NCI-H2171 (cell line): ENCODE measurements at places on chromosomes 11 and 22.

DNA sequence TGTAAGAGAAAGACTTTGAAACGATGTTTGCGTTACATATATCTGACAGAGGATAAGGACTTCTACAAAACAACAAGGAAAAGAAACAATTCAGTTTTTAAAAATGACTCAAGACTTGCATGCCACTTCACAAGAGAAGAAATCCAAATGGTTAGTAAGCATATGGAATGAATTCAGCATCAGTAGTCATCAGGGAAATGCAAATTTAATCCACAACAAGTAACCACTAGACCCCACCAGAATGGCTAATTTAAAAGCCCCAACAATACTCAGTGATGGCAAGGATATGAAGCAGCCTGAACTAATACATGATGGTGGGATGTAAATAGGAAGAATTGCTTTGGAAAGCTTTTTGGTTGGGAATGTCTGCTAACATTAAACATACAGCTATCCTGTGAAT is 142.6 kb downstream of the ATXN10 start:
- no peak for DNase-seq

- no peak for DNase-seq
These were observed 106.4 kb downstream of the SERGEF start for GRCh38 chr11:17906436-17906835.

- no peak for DNase-seq
These were observed 110.6 kb downstream of the ETS1 start for GRCh38 chr11:128476729-128477128.

- no peak for DNase-seq
These were observed 44.8 kb downstream of the SMIM38 start for GRCh38 chr11:69200331-69201065.

DNA sequence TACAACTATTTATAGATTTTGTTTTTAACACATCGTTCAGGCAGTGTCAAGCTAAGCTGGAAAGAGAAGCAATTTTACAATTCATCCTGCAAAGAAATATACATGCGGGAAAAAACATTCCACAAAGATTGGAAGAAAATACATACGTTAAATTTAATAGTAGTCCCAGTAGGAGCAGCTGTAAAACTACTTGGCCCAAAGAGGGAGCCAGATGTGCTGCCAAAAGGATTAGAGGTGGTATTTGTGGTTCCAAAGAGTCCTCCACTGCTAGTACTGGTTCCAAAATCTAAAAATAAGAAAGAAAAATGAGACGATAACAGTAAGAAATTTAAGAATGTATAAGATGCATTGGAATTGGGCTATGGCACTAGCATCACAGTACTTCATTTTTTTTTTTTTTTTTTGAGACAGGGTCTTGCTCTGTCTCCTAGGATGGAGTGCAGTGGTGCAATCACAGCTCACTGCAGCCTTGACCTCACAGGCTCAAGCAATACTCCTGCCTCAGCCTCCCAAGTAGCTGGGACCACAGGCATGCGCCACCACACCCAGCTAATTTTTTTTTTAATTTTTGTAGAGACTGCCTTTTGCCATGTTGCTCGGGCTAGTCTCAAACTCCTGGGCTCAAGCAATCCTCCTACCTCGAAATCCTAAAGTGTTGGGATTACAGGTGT is 21.5 kb downstream of the NUP98 start:
- no peak for DNase-seq
